Prostate gland (tissue), 2 donors: ENCODE measurements at places on chromosomes 7 and 10.

DNA sequence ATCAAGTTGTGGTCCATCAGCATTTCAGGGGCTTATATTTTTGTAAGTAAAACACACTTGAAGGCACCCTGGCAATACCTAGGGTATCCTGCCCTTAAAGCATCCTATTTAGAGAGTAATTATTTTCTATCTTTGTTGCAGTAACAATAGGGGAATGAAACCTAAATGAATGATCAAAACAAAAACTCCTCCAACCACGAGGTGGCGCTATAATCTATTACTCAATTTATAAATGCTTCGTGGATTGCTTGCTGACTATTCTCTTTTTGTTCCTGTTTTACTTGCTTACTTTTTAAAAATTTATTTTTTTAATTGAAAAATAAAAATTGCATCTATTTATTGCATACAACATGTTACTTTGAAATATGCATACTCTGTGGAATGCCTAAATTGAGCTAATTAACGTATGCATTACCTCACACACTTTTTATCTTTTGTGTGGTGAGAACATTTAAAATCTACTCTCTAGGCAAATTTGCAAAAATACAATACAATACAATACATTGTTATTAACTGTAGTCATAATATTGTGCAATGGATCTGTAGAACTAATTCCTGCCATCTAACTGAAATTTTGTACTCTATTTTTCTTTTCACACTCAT is 147.7 kb upstream of the BMPER start:
- DNase-seq = peak; percentile 25

DNA sequence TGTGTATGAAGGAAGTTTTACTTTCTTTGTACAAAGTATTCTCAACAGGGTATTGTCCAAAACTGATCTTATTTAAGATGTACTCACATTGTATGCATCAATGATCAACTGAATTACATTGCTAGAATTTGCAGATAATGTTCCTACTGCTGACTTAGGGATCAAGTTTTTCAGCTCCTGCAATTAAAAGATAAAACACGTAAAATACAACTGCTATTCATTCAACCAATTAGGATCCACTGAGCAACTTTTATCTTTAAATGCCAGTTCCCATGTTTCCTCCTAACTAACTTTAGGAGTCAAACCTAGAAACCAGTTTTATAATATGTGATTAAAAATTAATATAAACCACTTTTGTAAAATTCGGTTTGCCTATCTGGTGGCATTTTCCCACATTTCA is 35.9 kb downstream of the ITGB1 start:
- no peak for DNase-seq

- no peak for DNase-seq
Measured at GRCh38 chr7:70505886-70506285, 626.1 kb upstream of the GALNT17 start.

- peak; percentile 66 for DNase-seq
Measured at GRCh38 chr10:100482181-100482833, 19.5 kb downstream of the WNT8B start.

DNA sequence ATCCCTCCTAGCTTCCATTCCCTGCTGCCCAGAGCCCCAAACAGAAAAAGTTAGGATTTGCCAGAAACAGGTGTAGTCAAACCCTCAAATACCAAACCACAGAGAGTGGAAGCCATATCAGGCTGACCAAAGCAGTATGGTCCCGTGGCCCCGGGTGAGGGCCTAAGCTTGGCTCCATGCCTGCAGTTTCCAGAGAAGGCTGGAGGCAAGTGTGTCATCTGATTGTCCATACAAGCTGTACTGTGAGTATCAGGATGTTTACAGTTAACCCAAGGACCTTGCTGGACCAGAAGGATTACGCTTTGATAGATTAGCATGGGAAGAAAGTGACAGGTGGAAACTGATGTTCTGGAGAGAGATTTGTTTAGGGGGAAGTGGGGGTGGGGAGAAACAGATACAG is 96.3 kb downstream of the PRKAG2 start:
- DNase-seq = peak; percentile 36

GRCh38 chr10:30095631-30096422 is 36.4 kb upstream of the JCAD start:
- DNase-seq = no peak

- DNase-seq = no peak
Measured at GRCh38 chr10:60099998-60100747, 193.8 kb upstream of the CCDC6 start.
